Tibial nerve (tissue), 4 donors: ENCODE measurements at places on chromosomes 2 and 18.

DNA sequence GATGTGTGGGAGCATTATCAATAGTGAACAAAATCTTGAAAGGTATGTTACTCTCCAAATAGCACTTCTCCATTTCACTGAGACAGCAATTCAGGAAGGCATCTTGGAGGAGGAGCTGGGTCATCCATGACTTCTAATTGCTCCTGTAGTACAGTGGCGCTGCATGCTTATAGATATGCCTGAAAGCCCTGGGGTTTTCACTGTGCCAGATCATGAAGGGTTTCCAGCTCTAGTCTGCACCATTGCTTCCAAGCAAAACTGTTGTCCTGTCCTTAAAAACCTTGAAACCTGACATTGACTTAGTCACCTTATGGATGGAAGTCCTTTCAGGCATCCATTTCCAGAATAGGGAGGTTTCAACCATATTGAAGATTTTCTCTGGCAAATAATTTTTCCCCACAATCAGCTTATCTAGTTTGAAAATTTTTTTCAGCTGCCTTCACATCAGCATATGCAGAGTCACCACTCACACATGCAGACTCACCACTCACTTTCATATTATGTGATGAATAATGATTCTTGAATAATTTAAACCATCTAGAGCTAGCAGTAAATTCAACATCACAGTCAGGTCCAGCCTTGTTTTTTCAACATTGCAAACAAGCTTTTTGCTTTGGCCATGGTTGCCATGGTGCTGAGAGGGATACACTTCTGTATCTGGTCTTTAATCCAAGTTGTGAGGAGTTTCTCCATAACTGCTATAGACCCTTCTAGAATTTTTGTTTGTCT, 297.1 kb downstream of the CLIP4 start:
- no peaks in the 10 kb centered on the region for H3K27me3 ChIP-seq
- no peak for DNase-seq
- H3K36me3 ChIP-seq: no peaks in the 10 kb centered on the region
- no peak overlapping the region for H3K4me3 ChIP-seq
- no peak overlapping the region for H3K27ac ChIP-seq
- no peaks in the 10 kb centered on the region for H3K4me1 ChIP-seq

DNA sequence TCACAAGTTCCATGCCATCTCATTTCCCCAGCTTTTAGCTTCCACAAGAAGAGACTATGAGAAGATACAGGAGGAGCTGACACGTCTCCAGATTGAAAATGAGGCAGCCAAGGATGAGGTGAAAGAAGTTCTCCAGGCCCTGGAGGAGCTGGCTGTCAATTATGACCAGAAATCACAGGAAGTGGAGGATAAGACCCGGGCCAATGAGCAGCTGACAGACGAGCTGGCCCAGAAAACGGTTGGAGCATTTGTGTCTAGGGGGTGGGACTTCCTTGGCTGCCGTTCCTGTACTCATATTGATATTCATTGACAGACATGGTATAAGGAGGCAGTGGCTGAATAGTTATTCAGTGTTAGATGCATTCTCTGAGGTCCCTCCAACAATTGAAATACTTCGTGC, 57.2 kb upstream of the LYPD6B start:
- H3K4me1 ChIP-seq: no peaks in the 10 kb centered on the region
- H3K27ac ChIP-seq: no peak overlapping the region
- no peak overlapping the region for H3K4me3 ChIP-seq
- no peak for DNase-seq

DNA sequence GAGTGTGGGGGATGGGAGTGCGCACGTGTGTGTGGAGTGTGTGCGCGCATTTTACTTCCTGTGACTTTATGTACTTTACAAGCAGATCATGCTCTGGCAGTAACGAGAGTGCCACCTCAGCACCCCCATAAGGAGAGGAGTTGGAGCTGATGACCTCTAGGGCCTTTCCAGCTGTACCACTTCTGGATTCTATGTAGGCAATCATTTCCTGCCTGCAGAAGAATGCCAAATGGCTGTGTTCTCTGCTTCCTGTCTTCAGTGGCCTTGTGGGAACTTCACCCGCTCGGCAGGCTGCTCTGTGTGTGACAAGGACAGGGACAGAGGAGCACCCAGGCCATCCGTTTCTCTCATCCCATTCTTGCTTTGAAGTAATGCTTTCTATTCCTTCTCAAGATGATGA, 22.8 kb upstream of the ZNF385B start:
- H3K27me3 ChIP-seq: no peaks in the 10 kb centered on the region
- no peaks in the 10 kb centered on the region for H3K4me1 ChIP-seq
- DNase-seq: no peak
- no peak overlapping the region for H3K4me3 ChIP-seq
- H3K36me3 ChIP-seq: no peaks in the 10 kb centered on the region
- no peak overlapping the region for H3K27ac ChIP-seq

DNA sequence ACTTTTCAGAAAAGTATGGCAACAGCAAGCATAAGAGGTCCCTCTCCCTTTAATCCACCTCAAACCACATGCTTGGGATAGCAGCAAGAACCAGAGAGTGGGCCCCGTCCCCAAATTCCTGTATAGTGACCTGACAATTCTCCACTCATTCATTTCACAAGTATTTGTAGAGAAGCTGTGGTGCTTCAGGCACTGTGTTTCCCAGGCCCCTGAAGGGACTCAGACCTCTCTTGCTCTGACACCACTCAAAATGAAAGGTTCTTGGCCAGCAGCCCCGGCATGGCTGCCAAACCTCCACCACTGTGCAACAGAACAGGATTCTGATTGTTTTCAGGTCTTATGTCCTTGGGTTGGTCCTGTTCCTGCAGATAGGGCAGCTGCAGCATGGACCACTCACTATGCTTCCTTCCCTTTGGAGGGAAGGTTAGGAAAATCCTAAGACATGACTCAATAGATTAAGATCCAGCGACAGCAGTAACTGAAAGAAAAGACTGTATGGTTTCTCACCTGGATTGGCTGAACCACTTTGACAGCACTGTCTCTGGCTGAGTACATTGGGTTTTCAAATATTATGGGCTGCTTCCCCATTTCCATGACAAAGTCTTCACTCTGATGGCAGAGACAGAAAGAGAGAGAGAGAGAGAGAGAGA, 67.6 kb downstream of the DHRS9 start:
- no peak overlapping the region for H3K27ac ChIP-seq
- DNase-seq: no peak
- H3K4me3 ChIP-seq: no peak overlapping the region

- no peaks in the 10 kb centered on the region for H3K36me3 ChIP-seq
- DNase-seq: no peak
- no peaks in the 10 kb centered on the region for H3K27me3 ChIP-seq
These were observed 184.9 kb downstream of the UBE2E3 start for GRCh38 chr2:181165199-181165868.

DNA sequence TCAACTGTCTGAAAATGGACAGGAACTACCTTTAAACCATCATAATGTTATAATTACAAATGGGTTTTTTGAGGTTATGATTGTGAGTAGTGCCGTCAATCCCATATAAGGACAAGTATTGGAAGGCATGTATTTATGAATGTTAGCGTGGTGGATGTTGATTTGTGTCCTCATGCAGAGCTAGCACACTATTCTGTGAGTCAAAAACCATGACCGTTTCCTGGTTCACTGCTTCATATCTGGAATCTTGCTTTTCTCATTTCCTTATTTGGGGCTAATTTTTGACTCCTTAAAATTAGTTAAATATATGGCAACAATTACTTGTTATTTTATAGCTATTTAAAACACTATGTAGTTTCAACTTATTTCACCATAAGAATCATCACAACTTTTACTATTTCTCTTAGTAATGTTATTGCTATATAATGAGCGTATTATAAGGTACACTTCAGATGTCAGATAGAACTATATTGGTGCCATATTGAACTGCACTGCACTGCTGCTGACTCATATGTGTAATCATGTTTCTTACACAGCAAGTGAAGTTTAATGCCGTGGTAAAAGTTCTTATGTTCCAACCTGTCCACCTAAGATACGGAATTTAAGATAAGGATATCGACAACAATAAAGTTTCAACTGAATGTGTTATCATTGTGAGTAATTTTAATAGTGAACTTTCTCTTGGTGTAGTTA, 192.8 kb downstream of the PTGR3 start:
- no peak overlapping the region for H3K4me3 ChIP-seq
- H3K27me3 ChIP-seq: no peaks in the 10 kb centered on the region
- H3K4me1 ChIP-seq: no peaks in the 10 kb centered on the region
- no peaks in the 10 kb centered on the region for H3K36me3 ChIP-seq
- no peak overlapping the region for H3K27ac ChIP-seq

DNA sequence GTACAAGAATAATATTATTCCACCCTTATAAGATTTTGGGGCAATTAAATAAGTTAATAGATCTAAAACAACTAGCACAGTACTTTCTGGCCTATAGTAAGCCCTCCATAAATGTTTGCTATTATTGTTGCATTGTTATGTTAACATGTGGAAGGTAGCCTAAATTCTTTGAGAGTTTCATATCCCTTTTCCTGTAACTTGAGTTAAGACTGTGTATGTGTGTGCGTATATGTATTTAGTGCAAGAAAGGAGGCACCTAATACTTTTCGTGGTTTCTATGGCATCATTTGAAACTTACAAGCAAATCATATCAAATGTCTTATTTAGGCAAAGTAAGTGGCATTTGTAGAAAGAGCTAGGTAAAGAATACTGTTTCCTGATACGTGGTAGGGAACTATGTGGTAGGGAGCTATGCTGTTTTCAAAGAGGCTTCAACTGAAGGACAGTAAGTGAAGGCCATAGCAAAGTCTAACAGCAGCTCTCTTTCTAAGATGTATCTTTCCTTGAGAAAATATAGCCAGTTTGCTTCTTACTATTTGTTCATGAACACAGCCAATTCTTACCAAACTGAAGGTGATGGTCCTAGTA, 36.8 kb upstream of the C2orf74 start:
- no peak overlapping the region for H3K27ac ChIP-seq
- no peak for DNase-seq
- peaks cover 39% of the 10 kb centered on the region for H3K36me3 ChIP-seq
- H3K4me1 ChIP-seq: no peaks in the 10 kb centered on the region
- no peak overlapping the region for H3K4me3 ChIP-seq

GRCh38 chr2:22907330-22907729, 477.6 kb upstream of the KLHL29 start:
- H3K27me3 ChIP-seq: no peaks in the 10 kb centered on the region
- H3K4me1 ChIP-seq: no peaks in the 10 kb centered on the region
- H3K4me3 ChIP-seq: no peak overlapping the region
- H3K27ac ChIP-seq: no peak overlapping the region

DNA sequence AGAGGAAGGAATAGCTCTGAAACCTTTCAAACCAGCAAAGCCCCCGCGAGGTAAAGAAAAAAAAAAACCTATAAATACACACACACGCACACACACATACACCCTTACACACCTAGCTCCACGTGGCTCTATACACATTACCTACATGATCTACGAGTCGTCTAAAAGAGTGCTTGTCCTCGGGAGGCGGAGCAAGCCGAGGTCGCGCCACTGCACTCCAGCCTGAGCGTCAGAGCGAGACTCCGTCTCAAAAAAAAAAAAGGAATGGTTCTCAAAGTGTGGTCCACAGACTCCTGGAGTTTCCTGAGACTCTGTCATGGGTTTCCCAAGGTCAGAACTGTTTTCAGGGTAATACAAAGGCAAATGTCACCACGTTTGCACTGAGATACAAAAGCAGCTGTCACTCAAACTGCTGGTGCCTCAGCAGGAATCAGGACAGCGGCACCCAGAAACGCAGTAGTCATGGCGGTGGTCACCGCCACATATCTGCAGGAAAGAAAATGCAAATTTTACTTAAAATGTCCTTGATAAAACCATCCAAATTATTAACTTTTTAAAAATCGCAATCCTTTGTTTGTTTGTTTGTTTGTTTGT, 130.0 kb upstream of the GPC1 start:
- no peak overlapping the region for H3K27ac ChIP-seq
- no peak overlapping the region for H3K4me3 ChIP-seq
- H3K4me1 ChIP-seq: no peaks in the 10 kb centered on the region

DNA sequence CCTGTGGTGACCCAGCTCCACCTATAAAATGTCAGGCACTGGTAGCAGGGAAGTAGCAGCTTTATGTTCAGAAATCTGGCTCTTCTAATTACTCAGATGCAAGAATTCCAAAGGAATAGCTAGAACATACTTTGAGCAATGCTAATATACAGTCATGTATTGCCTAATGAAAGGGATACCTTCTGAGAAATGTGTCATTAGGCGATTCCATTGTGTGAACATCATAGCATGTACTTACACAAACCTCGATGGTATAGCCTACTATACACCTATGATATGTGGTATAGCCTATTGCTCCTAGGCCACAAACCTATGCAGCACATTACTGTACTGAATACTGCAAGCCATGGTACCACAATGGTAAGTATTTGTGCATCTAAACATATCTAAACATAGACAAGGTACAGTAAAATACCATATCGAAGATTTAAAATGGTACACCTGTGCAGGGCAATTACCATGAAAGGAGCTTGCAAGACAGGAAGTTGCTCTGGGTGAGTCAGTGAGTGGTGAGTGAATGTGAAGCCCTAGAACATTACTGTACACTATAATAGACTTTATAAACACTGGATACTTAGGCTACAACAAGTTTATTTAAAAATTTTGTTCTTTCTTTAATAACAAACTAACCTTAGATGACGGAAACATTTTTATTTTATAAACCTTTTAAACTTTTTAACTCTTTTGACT, 50.3 kb upstream of the ETAA1 start:
- H3K4me3 ChIP-seq: no peak overlapping the region
- no peaks in the 10 kb centered on the region for H3K36me3 ChIP-seq
- H3K27me3 ChIP-seq: no peaks in the 10 kb centered on the region
- no peak overlapping the region for H3K27ac ChIP-seq
- no peak for DNase-seq
